Retina (tissue), 1 donor: ENCODE measurements at places on chromosomes 4 and X.

DNA sequence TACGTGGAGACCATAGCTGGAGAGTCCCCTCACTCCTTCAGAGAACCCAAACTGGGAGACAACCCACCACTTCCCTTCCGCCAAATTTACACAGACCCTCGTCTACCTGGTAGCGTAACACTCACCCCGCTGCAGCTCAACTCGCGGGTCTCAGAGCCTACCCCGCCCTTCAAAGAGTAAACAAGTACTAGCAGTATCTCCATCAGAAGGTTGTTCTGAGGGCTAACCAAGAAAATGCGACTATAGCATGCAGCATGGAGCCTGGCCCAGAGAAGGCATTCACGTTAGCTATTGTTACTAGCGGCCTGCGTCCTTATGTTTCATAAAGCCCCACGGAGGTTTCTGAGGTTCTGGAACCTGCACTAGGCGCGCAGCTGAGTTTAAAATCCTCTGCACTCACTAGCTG is 531 bp upstream of the MANBA start:
- DNase-seq: no peak

- no peak for DNase-seq
These were observed 505.5 kb downstream of the ANKRD50 start for GRCh38 chr4:124206779-124207605.

GRCh38 chr4:2222838-2223237 is 19.1 kb downstream of the HAUS3 start:
- no peak for DNase-seq

- DNase-seq: no peak
These were observed 24.8 kb downstream of the NHSL2 start for GRCh38 chrX:71935476-71935875.

DNA sequence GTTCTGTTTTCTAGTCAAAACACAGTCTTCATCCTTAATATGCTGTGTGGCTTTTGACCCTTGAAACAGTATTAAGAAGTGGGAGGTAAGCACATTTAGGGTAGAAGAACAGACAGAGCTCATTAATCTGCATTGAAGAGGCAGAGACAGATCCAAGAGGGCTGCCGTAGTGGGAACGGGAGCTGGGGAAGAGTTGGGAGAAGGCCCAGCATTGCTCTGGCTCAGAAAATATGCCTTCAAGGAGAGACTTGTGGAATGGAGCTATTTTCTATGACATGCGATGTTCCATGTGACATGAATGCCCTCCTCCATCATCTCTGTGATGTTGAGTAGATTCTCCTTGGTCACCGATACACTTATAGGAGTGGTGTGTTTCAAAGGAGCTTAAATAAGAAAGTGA is 273.3 kb upstream of the BOD1L1 start:
- no peak for DNase-seq

DNA sequence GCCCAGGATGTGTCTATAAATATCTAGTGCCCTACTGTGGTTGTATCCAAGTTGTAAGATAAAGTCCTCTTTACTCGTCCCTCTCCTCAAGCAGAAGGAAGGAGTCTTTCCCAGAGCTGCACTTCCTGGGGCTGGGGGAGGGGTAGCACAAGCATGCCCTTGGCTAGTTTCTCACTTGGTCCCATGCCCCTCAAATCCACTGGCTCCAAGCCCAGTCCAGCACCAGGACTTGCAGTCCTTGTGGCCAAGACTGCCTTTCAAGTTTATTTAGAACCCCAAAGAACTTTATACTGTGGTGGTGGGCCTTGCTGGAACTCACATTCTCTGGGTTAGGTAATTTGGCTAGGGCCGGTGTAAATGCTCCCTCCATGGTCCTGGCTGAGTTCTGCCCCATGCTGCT is 43.2 kb upstream of the SLC10A4 start:
- no peak for DNase-seq

DNA sequence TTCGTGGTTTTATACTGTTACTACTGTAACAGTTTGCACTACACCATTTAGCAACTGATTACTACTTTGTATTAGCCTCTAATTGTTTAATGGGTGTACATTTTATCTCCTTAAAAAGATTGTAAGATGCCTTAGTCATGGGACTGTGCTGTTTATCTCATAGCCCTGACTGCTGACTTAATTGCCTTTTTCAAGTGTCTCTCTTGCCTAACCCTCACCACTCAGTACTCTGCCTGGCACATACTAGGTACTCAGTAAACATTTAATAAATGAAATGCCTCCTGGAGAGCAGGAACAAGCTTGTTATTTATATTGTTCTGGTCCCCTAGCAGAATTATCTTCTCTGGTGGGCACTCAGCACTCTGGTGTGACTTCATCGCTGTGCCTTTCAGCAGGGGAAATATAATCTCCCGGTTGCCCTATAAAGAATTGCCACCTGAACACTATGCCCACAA is 1.7 kb upstream of the STIM2 start:
- no peak for DNase-seq

DNA sequence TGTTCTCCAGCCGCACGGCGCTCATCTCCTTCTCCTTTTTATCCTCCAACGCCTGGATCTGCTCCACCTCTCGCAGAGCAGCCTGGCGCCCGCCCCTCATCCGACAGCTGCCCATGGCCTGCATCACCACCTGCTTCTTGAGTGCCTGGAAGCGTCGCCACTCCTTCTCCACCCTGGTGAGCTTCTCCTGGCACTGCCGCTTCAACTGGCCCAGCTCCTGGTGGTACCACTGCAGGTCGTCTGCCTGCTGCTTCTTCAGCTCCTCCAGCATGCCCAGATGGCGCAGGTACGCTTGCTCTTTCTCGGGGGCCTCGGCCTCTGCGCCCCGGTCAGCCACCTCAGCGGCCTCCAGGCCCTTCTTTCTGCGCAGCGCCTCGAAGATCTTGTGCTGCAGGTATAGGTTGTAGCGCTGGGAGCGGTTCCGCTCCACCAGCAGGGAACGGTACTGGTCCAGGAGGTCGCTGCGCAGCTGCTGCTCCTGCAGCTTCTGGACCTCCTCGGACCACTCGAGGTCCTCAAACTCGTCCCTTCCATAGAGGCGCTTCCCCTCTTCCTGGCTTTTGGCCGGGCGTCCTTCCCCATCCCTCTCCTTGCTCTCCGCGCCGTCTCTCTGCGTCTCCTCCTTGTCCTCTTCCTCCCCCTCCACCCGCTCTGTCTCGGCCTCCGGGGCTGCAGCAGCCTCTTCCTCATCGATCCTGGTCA is 1.2 kb upstream of the TADA2B start:
- no peak for DNase-seq

- peak; percentile 36 for DNase-seq
These were observed 17.2 kb downstream of the NKX6-1 start for GRCh38 chr4:84481860-84482245.
